CD4-positive, alpha-beta T cell treated with Interleukin-17A for 4 hours (primary cell): ENCODE measurements at places on chromosomes 2 and 18.

- no peak for DNase-seq
Observed at GRCh38 chr2:231701456-231702373, 6.6 kb upstream of the PTMA start.

DNA sequence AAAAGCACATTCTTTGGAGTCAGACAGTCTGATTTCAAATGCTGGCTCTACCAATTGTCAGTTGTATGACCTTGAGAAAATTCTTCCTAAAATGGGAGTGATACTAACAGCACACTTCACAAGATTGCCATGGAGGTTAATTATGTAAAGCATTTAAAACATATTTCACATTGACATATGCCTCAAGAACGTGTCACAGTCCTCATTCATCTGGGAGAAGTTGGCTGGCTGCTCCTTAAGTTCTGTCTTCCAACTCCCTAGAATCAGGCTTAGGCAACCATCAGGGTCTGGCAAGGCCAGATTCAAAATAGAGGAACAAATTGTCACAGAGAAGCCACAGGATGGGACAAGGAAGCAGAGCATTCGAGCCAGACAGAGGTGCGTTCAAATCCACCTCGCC is 228.0 kb upstream of the RND3 start:
- DNase-seq = no peak

GRCh38 chr2:149040451-149040850 is 2.0 kb downstream of the LYPD6B start:
- DNase-seq = peak; percentile 43

- no peak for DNase-seq
Observed at GRCh38 chr2:187296869-187297268, 151.2 kb downstream of the CALCRL start.

DNA sequence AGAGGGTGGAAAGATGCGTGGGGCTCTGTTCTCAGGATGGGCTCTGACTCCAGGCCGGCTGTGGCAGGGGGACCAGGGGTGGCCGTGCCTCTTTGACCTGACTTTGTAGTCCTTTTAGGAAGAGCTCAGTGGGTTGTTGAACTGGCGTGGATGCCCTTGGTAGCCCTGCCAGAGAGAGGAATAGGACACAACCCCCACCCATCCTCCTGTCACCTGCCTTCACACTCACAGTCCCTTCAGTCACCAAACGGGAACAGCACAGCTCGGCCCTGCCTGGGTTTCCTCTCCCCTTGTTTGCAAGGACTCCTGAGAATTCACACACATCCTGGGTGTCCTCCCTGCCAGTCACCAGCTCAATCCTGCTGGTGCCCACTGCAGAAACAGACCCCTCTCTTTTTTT is 20.1 kb upstream of the MRPL33 start:
- no peak for DNase-seq

- DNase-seq = peak; percentile 21
Observed at GRCh38 chr2:95728878-95729596, 137.2 kb downstream of the TRIM43 start.

- DNase-seq = no peak
Observed at GRCh38 chr2:39234754-39235153, 9.0 kb downstream of the CDKL4 start.

DNA sequence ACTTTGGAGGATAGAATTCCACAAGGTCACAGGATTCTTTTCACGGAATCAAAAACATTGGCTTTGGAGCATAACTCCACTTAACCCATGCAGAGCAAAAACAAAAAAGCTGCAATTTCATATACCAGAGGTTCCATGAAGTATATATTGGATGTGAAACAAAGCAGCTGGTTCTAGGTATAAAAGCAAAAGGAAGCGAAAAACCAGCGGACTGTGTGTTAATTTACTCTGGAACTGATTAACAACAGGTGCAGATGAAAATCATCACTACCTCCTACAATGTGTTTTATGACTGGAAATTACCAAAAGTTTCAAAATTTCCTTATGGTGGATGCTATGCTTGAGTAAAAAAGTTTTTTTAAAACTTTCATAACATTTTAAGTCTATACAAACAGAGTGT is 54.4 kb upstream of the LINC00305 start:
- DNase-seq = no peak

DNA sequence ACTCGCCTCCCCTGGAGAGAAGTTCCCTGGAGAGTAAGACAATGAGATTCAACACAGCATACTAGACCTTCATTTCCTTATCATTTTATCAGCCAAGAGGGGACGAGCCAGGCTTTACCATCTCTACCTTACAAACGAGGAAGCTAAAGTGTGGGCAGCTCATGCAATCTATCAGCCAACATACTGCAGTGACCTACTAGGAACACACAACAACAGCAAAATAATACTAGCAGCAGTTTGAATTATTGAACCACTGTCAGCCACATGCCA is 60.0 kb upstream of the TEX51 start:
- no peak for DNase-seq

DNA sequence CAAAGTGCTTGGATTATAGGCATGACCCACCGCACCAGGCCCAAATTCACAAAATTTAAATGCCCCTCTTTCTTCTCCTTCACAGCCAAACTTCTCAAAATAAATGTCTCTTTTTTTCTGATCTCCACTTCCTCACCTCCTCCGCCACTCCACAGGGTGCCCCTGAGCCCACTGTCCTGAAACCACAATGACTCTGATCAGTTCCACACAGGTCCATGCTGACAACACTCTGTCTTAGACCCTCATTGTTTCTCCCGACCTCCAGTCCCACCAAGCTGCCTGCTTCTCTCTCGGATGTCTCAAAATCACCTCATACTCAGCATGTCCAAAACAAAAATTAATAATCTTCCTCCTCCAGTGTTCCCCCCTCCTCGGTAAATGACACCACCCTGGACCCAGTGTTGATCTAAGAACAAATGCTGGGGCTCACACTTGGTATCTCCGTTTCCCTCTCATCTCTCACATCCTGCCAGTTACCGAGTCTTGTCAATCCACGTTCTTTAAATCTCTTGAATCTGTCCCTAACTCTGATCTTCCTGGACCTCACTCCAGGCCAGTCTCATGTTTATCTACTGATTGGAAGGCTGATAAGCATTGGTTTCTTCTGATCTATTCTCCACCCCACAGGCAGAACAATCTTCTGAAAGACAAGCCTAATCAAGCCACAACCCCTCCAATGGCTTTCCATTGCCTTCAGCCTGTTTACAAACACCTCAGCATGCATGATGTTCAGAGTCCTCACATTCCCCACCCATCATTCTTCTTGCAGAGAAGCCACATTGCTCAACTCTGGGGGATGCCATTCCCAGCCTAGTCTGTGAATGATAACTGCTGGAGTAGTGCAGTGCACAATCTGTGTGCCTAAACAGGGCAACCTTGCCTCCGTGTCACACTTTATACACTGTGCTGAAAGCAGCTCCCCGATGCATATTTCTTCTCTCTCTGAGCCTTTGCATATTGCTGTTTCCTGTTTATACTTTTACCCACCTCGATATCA is 12.4 kb upstream of the ANKRD44 start:
- peak; percentile 52 for DNase-seq

- peak; percentile 72 for DNase-seq
Observed at GRCh38 chr18:51110073-51110797, 80.2 kb downstream of the SMAD4 start.

GRCh38 chr2:236986524-236987330 is 99.0 kb upstream of the COPS8 start:
- no peak for DNase-seq

DNA sequence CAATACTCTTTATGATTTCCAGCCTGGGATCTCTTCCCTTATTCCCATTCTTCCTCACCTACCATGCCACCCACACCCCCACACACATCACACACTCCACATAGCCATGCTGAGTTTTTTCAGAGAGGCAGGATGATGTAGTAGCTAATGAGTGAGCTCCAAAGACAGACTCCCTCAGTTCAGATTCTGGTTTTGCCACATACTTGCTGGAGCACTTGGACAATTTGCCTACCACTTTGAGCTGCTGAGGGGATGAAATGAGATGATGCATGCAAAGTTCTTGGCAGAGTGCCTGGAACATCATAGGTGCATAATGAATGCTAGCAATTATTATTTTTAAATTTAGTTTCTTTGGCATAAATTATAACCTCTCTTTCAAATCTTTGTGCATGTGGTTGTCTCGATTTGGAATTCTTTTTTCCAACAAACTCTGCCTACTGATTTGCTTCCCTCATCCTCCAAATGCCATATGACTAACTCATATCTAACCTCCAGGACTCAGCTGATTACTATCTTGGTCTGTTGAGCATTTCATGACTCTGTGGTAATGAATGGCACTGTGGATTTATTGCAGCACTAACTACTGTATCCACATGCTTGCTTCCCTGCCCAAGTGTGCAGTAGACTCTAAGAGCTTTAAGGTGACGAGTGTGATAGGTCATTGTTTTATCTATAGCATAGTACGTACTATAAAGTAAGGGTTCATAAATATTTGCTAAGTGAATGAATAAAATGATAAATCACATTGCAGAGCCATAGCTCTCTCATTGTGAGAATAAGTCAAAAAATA is 99.1 kb downstream of the TACR1 start:
- no peak for DNase-seq

- no peak for DNase-seq
Observed at GRCh38 chr2:240134956-240135520, 1.1 kb downstream of the COPS9 start.

DNA sequence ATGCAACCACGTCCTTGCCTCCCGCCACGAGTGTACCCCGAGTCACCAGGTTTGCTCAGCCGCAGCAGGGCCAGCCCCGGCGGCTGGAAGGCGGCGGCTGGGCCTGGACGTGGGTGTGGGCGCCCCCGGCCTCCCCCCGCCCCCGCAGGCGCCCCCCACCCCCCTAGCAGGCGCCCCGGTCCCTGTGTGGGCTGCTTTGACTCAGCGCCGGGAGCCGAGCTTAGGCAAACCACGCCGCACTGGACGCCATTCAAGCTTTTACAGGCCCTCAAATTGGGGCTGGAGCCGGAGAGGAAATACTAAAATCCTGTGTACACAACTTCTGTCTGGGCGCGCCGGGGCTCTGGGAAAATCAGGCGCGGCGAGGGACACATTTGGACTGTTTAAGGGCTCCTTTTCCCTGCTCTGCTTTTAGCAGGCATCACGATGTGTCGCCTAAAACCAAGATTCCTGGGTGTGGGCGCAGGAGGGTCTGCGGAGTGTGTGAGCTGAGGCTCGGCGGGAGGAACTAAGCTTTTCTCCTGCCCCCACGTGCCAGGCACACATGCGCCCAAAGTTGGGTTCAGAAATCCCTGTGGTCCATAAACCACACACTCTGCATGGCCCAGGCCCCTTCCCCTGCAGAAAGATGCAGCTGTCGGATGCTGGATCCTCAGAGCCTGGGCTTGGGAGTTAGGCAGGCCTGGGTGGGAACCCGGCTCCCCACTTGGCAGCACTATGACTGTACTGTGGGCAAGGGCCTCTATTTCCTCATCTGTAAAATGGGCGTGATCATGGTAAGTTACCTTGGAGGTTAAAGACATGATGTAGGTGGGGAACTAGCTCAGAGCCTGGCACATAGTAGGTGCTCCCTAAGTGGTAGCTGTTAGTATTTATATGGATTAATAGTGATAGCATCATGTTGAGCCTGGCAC is 57.6 kb downstream of the ATOH8 start:
- DNase-seq = no peak

GRCh38 chr18:67362906-67363305 is 153.6 kb downstream of the DSEL start:
- no peak for DNase-seq

GRCh38 chr2:174067815-174068214 is 102.6 kb upstream of the SP3 start:
- no peak for DNase-seq

DNA sequence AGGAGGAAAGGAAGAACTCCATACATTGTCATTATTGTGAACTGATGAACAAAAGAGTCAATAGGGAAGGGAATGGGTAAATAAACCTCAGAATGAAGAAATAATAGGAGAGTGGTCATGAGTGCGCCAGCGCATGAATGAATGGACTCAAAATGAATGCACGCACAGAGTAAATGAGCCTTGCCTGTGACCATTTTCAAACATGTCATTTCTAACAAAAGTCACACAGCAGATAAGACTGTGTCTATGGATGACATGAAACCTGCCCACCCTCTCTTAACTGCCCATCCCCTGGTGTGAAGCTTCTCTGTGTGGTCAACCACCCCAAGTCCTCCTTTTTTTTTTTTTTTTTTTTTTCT is 121.1 kb upstream of the TEX51 start:
- DNase-seq = no peak

DNA sequence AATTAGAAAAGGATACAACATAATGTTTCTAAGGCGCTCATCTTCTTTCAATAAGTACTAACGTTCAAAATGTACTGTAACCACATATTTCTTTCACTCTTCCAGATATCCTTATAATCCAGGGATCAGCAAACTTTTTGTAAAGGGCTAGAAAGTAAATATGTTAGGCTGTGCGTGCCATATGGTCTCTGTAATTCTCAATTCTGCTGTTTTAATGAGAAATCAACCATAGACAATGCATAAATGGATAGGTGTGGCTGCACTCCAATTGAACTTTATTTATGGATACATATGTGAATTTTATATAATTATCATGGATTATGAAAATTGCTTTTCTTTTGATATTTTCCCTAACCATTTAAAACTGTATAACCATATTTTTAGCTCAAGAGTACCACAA is 459.4 kb downstream of the EPHA4 start:
- no peak for DNase-seq

GRCh38 chr2:232339121-232340081 is 39.1 kb upstream of the ALPP start:
- no peak for DNase-seq

- no peak for DNase-seq
Observed at GRCh38 chr2:5846881-5847280, 154.7 kb downstream of the SOX11 start.

- no peak for DNase-seq
Observed at GRCh38 chr2:236670235-236670620, 100.6 kb downstream of the ACKR3 start.

GRCh38 chr2:160363055-160363454 is 130.6 kb downstream of the RBMS1 start:
- DNase-seq = no peak

- DNase-seq = no peak
Observed at GRCh38 chr2:69180227-69180626, 167.2 kb downstream of the ANTXR1 start.

GRCh38 chr2:133753665-133754064 is 185.4 kb upstream of the NCKAP5 start:
- no peak for DNase-seq
